ENCODE measurements at places on chromosomes 5 and 9.

GRCh38 chr9:117546894-117547678 is 132.2 kb upstream of the ASTN2 start:
- DNase-seq, result no peak

- no peak for DNase-seq
Observed at GRCh38 chr5:165617491-165617890, 2112.1 kb downstream of the MAT2B start.

- DNase-seq, result no peak
Observed at GRCh38 chr5:160242145-160242544, 12.8 kb downstream of the FABP6 start.

DNA sequence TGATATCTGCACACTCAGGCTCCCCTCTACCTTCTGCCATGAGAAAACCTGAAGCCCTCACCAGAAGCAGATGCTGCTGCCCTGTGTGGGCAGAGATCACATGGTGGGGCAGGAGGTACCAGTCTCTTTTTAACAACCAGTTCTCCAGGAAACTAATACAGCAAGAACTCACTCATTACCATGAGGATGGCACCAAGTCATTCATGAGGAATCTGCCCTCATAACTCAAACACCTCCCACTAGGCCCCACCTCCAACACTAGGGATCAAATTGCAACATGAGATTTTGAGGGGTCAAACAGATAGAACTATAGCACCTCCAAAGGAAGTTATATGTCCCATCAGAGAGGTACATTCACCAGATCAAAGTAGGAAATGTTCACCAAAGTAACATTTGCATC is 136.3 kb upstream of the SHB start:
- no peak for DNase-seq

GRCh38 chr5:55551358-55551757 is 16.6 kb upstream of the PLPP1 start:
- DNase-seq, result no peak

DNA sequence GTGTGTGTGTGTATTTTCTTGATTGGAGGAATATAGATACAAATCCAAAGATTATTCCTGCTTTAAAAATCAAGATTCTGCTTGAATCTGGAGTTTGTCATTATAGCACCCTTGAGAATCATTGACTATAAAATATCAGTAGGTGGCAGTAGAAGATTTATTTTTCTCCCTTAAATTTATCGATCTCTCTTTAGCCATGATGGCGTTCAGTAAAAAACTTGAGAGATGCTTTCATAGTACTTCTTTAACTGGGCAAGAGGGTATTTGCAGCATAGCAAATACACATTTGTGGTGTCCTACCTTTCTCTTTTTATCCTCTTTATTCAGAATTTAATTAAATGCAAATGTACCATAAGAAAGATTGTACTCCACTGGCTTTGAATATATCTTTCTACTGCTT is 307.7 kb downstream of the ADGRV1 start:
- DNase-seq, result peak; percentile 10

- no peak for DNase-seq
Observed at GRCh38 chr9:32989660-32990059, 11.8 kb downstream of the APTX start.

DNA sequence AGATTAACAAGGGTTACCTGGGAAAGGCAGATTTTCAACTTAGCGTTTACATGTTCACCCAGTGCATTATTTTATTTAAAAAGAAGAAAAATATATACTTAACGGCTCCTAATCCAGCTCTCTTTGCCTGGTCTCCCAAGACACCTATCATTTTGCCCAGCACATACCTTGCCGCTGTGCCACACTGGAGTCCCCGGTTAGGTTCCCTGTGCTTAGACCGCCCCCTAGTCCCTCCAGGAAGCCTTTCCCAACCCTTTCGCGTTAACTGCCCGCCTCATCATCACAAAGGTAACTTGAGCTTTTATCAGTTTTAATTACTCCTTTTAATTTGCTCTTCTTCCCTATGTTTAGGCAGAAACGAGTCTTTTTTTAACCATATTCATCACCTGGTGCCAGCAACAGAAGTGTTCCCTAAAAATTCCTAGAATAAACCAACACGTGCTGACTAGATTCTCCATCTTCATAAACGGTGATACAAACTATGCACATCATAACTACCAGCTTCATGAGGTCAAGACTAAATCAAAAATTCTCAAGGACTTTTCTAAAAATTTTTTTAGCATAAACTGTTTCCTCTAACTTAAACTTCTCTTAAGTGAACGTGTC is 19.7 kb downstream of the DNAJA1 start:
- DNase-seq, result peak; percentile 30

DNA sequence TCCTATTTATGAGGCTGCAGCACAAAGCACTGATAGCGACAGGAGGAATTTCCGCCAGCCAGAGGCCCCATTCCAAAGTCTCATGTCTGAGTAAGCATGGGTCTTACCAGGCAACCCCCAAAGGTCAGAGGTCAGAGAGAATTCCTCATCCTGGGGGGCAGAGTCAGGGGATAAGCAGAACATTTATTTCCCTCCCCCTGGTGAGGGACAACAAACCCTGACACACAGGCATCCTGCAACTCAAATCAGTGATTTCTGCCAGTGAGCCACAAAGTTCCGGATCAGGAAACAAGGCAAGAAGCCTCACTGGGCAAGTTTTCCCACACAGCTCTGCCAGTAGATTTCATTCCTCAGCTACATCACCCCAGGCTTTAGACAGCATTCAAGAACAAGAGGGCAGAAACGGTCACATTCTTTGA is 37.0 kb downstream of the ADAMTS12 start:
- DNase-seq, result no peak

GRCh38 chr5:17222664-17223063 is 5.2 kb downstream of the BASP1 start:
- peak; percentile 25 for DNase-seq

- no peak for DNase-seq
Observed at GRCh38 chr5:142977363-142978051, 207.3 kb downstream of the ARHGAP26 start.

- DNase-seq, result no peak
Observed at GRCh38 chr5:99702565-99702964, 773.8 kb upstream of the CHD1 start.

- DNase-seq, result no peak
Observed at GRCh38 chr5:72388646-72389045, 68.5 kb downstream of the PTCD2 start.

- no peak for DNase-seq
Observed at GRCh38 chr5:107671742-107672210, 1.0 kb upstream of the EFNA5 start.

GRCh38 chr5:16712620-16713019 is 95.8 kb upstream of the RETREG1 start:
- no peak for DNase-seq

DNA sequence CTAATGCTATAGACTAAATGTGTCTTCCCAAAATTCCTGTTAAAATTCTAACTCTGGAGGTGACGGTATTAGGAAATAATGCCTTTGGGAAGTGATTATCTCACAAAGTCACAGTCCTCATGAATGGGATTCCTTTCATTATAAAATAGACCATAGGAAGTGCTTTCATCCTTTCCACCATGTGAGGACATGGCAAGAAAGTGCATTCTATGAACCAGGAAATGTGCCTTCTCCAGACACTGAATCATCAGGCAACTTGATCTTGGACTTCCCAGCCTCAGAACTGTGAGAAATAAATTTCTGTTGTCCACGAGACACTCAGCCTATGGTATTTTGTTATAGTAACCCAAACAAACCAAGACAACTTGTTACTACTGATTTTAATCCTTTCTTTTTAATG is 582.4 kb upstream of the C9orf72 start:
- no peak for DNase-seq

- peak; percentile 82 for DNase-seq
Observed at GRCh38 chr5:56233230-56233629, at the start of gene ANKRD55. Gene ANKRD55, minus strand, starts transcription at chr5:56233330. Its CDS starts 417 bp downstream, at chr5:56232913.

GRCh38 chr5:108174286-108174685 is 207.6 kb downstream of the FBXL17 start:
- DNase-seq, result no peak

DNA sequence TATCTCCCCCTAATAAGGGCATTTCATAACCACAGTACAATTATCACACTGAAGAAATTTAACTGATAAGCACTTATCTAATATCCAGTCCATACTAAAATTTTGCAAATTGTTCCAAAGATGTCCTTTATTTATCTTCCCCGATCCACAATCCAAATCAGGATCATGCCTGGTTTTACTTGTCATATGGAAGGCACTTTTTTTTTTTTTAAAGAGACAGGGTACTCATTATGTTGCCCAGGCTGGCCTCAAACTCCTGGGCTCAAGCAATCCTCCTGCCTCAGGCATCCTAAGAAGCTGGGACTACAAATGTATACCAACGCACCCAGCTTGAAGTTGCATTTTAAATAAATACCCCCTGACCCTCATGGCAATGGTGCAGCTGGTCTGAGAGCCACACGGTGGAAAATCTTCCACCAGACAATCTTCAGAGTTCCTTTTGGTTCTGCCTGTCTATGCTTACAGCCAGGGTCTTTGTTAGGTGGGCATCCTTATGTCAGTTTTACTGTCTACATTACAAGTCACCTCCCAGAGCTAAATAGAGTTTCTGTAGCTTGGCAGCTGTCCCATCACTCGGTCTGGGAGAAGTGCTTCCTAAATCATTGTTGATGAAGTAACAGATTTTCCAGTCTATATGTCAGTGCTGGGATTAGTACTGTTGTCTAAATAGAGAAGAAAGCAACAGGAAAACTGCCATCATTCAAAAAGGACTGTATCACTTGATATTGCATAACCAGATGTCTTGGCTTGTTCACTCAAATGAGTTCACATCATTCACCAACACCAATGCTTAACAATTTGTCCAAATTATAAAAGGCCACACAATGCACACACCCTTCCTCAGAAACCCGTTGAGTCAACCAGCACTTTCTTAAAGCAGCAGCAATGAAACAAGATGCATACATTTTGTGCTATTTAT is 26.4 kb downstream of the PTPN3 start:
- DNase-seq, result no peak

- DNase-seq, result no peak
Observed at GRCh38 chr5:148966348-148966747, 96.5 kb downstream of the SH3TC2 start.

DNA sequence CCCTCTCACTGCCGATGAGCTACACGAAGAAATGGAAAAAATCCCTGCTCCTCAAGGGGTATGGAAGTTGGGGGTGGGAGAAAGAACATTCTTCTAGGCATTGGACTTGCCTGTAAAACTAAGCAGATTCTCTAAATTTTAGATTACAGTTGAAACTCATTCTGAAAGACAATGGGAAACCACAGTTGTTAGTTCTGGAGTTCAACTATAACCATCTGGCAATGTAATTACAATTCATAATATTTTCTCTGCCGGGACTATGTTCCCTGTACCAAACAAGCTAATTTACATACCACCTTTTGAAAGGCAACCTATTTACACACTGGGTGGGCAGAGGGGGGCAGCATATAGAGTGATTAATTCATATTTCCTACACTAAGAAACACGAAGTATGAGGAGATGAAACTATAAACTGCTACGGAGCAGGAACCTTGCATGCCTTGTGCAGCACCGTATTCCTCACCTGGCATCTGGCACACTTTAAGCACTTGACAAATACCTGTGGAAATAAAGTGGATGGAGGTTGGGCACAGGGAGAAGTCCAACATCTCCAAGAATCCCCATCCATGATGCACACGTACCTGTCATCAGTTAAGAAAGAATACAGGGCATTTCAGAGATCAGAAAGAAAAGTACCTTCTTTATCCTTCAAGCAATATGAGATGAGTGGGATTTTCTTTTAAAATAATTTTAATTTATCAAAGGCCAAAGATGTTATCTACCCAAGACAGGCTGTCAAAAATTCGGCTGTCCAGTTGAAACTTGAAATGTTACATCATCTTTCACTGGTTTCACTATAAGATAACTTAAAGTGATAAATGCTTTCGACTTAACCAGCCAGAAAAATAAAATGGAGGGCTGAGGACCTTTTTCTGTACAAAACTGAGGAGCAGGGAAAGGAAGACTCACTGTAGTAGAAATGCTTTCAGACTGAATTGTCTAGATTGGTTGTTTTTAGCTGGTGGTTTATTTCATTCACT is 54.2 kb downstream of the SSBP2 start:
- DNase-seq, result no peak

DNA sequence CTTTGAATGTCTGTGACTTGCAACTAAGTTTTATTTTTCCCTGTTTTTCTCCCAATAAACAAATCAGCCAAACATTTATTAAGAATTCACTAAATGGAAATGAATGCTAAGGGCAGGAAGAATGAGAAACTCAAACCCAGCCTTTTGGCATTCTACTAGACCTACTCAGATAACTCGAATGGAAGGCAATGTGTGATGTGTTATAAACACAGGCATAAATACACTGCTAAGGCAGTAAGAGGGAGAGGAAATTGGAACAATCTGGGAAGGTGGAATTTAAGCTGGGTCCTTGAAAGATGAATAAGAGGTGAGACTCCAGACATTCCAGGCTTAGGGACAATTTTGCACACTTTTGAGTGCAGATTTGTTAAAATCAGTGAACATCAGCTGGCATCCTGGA is 34.7 kb downstream of the MARCHF3 start:
- DNase-seq, result no peak

DNA sequence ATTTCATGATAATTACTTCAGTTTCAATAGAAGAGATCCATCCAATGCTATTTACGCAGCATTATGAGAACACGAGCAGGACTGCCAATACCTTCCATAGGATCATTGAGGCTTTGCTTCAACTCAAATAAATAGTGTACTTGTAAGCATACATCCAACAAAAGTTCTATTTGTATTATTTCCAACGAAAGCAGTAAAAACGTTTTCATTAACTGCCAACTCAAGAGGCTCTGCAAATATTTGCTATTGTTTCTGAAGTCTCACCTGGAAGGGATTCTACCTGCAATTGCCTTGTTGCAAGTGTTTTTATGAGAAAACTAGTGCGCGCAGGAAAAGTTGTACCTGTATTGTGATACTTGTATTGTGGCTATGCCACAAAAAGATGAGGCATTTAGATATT is 11.0 kb upstream of the GNPDA1 start:
- DNase-seq, result no peak

DNA sequence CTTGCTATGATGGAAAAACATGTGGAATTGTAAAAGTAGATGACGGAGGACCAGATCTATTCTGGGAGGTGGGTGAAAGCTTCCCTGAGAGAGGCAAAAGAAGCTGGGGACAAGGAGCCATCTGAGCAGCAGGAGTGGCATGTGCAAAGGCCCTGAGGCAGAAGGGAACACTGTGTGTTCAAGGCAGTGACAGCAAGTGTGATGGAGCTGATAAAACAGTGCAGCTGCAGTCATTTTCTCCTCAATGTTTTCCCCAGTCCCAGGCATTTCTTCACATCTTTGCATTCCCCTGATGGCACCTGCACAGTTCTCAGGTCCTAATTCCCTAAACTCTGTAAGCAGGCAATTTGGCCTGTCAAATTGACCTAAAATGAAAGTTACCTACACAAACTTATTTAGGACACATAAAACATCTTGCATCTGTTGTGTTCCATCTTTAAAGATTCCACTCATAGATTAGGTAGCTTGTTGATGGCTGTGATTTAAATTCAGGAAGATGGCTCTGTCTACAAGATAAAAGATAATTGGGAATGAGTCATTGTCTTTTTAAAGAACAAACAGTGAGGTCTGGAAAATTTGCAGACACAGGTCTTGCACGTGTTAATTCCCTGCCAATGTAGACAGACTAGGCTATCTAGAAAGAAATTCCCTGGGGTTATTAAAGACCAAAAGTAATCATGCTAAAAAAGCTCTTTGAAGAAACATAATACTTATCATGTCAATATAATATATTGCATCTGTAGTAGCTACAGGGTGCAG is 289.6 kb upstream of the SGCD start:
- DNase-seq, result no peak

All from NCI-H524 treated with DMSO at 0.1 percent for 48 hours (cell line).